Chondrocyte (in vitro differentiated cells): ENCODE measurements at places on chromosomes 7 and 10. TPM values are rescaled to one million over a fixed set of nuclear protein-coding genes. Genes with fewer than 3 reads are reported as not detected.

GALNT11 gene
- total RNA-seq = 36.2 to 62.1 TPM (median 37.1 TPM) in 3 replicates

RASSF4 gene
- 24.6 to 37.8 TPM (median 35.9 TPM) in 3 replicates for total RNA-seq

AKR1D1 gene
- not detected in 3 replicates for total RNA-seq

FBXO24 gene
- total RNA-seq = 0.57 to 1.2 TPM (median 0.82 TPM) in 3 replicates

OR2A5 gene
- total RNA-seq = not detected in 3 replicates

VSIR gene
- 0.49 to 1.3 TPM in 2 of 3 replicates, not detected in the other for total RNA-seq

DNA sequence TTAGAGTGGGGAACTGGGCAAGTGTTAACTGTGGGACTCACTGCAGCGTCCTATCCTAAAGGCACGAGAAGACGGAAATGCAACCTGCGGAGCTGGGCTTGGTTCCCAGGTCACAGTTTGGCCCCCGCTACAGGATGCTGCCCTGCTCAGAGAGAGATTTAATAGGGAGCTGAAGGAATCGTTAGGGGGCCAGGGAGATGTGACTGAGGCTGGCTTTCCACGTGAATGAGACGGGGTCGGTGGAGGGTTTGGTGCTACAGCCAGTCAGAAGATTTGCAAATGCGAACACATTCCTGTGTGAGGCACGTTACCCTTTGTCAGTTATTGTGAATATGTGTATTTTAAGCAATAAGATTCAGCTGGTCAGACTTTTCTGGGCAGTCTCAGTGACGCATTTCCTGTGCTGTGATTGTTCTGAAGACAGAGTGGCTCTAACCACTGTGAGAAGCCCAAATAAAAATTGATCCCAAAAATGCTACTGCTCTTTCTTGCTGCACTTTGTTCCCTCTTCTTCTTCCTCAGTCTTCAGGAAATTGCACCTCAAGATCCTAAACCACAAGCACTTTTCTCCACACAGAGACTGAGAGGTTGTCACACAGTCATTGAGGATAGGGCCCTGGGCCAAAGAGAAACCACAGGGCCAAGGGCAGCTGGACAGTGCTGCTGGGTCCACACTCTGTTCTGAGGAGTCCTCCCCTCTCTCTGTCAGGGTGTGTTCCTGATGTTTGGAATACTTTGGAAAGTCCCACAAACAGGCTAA, 21.2 kb downstream of the CYP17A1 start:
- H3K27me3 ChIP-seq = no peaks in the 10 kb centered on the region
- H3K4me3 ChIP-seq = peak overlapping the region; percentile 27
- H3K27ac ChIP-seq = peak overlapping the region; percentile 98
- H3K36me3 ChIP-seq = peaks cover 21% of the 10 kb centered on the region

GRCh38 chr7:12067156-12067831, 143.8 kb upstream of the TMEM106B start:
- no peaks in the 10 kb centered on the region for H3K4me1 ChIP-seq
- DNase-seq = no peak

GRCh38 chr7:1893036-1893435, 223.0 kb downstream of the ELFN1 start:
- no peaks in the 10 kb centered on the region for H3K27me3 ChIP-seq
- peak; percentile 39 for DNase-seq
- no peak overlapping the region for H3K27ac ChIP-seq
- H3K4me3 ChIP-seq = no peak overlapping the region
- peaks cover 2% of the 10 kb centered on the region for H3K36me3 ChIP-seq

DNA sequence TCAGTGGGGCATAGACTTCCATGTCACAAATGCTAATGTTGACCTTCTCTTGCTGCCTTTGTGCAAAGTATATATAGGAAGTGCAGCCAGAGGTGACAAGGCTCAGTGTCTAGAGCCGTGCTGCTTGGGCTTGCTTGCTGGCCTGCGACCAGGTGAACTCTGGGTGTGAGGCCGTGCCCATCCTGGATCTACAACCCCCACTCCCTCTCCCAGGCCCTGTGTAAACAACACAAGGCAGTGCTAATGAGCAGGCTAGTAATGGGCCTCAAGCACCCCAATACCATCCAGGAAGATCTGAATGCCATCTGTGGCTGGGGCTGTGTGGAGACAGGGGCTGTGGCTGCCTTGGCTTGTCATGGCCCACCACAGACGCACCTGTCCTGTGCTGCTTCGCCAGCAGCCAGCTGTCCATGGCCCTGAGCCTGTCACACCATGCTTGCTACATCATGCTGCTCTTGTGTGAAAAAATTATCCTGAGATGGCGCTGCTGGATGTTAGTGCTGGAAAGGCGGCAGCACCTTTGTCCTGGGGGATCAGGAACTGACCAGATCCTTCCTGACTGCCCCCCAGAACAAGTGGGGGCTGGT, 107.6 kb upstream of the ZNF92 start:
- peaks cover 12% of the 10 kb centered on the region for H3K4me1 ChIP-seq
- DNase-seq = no peak
- no peaks in the 10 kb centered on the region for H3K36me3 ChIP-seq
- no peak overlapping the region for H3K4me3 ChIP-seq

- no peak overlapping the region for H3K4me3 ChIP-seq
- no peaks in the 10 kb centered on the region for H3K4me1 ChIP-seq
- no peak for DNase-seq
- peaks cover 40% of the 10 kb centered on the region for H3K27me3 ChIP-seq
These were observed 27.9 kb upstream of the GATA3 start for GRCh38 chr10:8026349-8027259.

GRCh38 chr10:99689461-99689860, 30.2 kb downstream of the ENTPD7 start:
- H3K27me3 ChIP-seq = no peaks in the 10 kb centered on the region
- no peak overlapping the region for H3K27ac ChIP-seq
- H3K4me1 ChIP-seq = peaks cover 10% of the 10 kb centered on the region
- peaks cover 26% of the 10 kb centered on the region for H3K36me3 ChIP-seq

DNA sequence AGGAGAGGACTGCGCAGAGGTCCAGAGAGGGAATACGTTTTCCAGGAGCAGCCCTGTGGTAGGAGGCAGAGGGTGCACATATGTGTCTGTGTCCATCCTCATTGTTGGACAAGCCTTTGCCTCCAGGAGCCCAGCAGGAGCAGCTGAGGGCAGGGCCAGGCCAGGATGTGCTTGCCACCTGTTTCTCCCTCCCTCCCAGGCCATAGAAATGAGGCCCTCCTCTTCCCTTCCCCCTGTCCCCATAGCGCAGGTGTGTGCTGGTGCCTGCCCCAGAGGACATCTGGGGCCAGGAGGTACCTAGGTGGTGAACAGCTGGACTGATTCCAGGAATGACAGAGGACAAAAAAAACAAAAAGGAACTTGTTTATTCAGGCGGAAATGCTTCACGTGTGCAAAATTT, 10.5 kb upstream of the CXCL12 start:
- no peak for DNase-seq
- H3K4me3 ChIP-seq = no peak overlapping the region
- no peak overlapping the region for H3K27ac ChIP-seq

DNA sequence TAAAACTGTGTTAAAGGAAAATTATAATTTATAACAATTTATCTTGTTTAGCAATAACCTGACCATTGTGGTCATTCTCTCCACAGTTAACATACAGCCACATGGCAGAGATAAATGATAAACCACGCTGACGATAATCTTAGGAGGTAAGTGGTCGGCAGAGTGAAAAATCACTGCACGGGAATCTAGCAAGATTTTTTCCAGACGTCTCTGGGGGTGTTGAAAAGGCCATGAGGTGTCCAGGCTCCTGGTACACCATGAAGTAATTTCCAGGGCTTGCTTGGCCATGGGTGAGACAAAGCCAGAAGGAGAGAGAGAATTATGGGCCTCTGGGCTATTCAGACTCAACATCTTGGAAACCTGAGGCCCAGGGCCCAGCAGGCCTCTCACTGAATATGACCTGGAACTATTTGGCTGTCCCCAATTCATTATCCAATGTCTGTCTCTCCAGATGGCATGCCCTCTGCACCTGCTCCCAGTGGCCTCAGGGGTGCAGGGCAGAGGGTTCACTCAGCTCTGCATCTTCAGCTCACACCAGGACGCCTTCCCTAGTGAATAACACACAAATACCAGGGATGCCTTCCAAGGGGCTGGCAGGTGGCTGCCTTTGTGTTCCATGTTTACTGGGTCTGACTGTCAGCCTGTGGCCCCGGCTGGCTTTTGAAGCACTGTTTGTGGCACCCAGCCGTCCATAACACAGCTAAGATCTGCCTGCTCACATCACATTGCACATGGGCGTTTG, 590.4 kb upstream of the PFKP start:
- H3K27me3 ChIP-seq = peaks cover 3% of the 10 kb centered on the region
- no peak overlapping the region for H3K27ac ChIP-seq
- peaks cover 14% of the 10 kb centered on the region for H3K4me1 ChIP-seq
- no peak overlapping the region for H3K4me3 ChIP-seq
- DNase-seq = no peak

GRCh38 chr7:151491859-151492258, 27.8 kb downstream of the RHEB start:
- H3K4me1 ChIP-seq = peaks cover 62% of the 10 kb centered on the region
- peak overlapping the region; percentile 5 for H3K27ac ChIP-seq
- no peak overlapping the region for H3K4me3 ChIP-seq

GRCh38 chr7:44375926-44376342, 50.5 kb upstream of the CAMK2B start:
- no peak overlapping the region for H3K4me3 ChIP-seq
- peak; percentile 81 for DNase-seq
- H3K36me3 ChIP-seq = no peaks in the 10 kb centered on the region
- H3K27me3 ChIP-seq = peaks cover 2% of the 10 kb centered on the region
- H3K27ac ChIP-seq = no peak overlapping the region
- peaks cover 13% of the 10 kb centered on the region for H3K4me1 ChIP-seq

DNA sequence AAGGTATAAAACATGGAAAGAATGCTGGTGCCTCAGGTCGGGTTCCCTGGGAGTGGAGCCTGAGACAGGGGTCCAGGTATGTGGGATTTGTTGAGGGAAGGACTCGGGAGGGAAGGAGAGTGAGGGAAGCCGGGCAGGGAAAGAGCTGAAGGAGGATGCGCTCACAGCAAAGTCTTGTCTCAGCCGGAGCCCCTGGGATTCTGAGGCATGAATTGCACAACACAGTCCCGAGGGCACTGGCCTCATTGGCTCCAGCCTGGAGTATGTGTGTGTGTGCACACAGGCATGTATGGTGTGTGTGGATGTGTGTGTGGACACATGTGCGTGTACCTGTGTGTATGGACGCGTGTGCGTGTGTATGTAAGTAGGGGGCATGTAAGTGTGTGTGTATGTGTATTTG, 87.4 kb downstream of the WDFY4 start:
- no peak for DNase-seq
- H3K4me3 ChIP-seq = no peak overlapping the region
- peaks cover 15% of the 10 kb centered on the region for H3K27me3 ChIP-seq
- H3K36me3 ChIP-seq = no peaks in the 10 kb centered on the region

- H3K27ac ChIP-seq = no peak overlapping the region
- H3K4me1 ChIP-seq = peaks cover 14% of the 10 kb centered on the region
- no peak overlapping the region for H3K4me3 ChIP-seq
These were observed 189.8 kb upstream of the IMMP2L start for GRCh38 chr7:111752022-111752582.

GRCh38 chr10:70942725-70943124, 54.4 kb upstream of the PCBD1 start:
- H3K36me3 ChIP-seq = no peaks in the 10 kb centered on the region
- no peak overlapping the region for H3K27ac ChIP-seq
- peaks cover 51% of the 10 kb centered on the region for H3K27me3 ChIP-seq
- no peak for DNase-seq
- no peaks in the 10 kb centered on the region for H3K4me1 ChIP-seq

- H3K27ac ChIP-seq = no peak overlapping the region
- peaks cover 31% of the 10 kb centered on the region for H3K27me3 ChIP-seq
- H3K36me3 ChIP-seq = no peaks in the 10 kb centered on the region
- H3K4me3 ChIP-seq = no peak overlapping the region
These were observed 30.6 kb upstream of the GALNTL5 start for GRCh38 chr7:151925446-151926335.

- no peak for DNase-seq
- H3K36me3 ChIP-seq = no peaks in the 10 kb centered on the region
- H3K27ac ChIP-seq = no peak overlapping the region
- no peak overlapping the region for H3K4me3 ChIP-seq
- H3K4me1 ChIP-seq = no peaks in the 10 kb centered on the region
These were observed 1.9 kb upstream of the TRPV6 start for GRCh38 chr7:142887282-142888015.

GRCh38 chr10:70693619-70694335, 21.5 kb downstream of the ADAMTS14 start:
- DNase-seq = no peak
- peaks cover 5% of the 10 kb centered on the region for H3K4me1 ChIP-seq
- peaks cover 4% of the 10 kb centered on the region for H3K27me3 ChIP-seq
- no peak overlapping the region for H3K27ac ChIP-seq

DNA sequence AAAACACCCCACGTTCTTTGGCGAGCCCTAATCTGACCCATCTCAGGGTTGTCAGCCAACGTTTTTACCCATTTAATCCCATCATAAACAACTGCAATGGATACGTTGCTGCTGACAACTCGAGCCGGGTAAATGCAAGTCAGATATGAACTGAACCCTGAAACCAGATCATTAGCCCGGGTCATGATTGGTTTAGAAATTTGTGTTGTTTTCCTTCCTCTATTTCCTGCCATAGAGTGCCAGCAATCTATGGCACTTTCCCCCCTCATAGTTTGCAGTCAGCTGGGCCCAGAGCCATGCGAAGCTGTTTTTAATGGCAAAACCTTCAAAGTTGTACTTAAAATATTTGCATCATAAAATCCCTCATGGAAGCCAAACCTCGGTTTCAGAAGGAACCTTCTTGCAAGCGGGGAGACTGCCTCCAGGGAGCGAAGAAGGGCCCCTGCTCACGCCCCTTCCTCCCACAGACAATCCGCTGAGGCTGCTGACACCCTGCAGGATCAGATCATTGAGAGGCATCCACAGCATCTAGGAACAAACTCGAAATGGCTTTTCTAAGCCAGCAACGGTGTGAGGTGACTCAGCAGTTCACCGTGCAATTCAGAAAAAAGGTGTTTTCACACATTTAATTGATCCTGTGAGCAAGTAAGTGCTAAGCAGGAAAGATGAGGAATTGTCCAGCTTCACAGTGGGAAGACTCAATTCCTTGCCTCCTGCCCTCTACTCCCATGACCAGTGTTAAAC, 710.1 kb downstream of the PARD3 start:
- H3K36me3 ChIP-seq = no peaks in the 10 kb centered on the region
- DNase-seq = no peak
- H3K27me3 ChIP-seq = no peaks in the 10 kb centered on the region
- H3K4me3 ChIP-seq = no peak overlapping the region
- H3K4me1 ChIP-seq = peaks cover 13% of the 10 kb centered on the region
- no peak overlapping the region for H3K27ac ChIP-seq
